ENCODE measurements at places on chromosomes 5 and 9.

DNA sequence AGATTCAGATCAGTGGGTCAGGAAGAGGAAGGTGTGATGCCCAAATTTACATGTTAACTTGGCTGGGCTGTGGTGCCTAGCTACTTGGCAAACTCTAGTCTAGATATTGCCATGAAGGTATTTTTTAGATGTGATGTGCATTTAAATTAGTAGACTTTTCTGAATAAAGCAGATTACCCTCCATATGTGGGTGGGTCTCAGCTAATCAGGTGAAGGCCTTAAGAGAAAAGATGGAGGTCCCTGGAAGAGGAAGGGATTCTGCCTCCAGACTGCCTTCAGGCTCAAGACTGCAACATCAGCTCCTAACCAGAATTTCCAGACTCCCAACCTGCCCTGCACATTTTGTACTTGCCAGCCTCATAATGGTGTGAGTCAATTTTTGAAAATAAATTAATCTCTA lies 115.8 kb downstream of the CEMIP2 start:
- no peak for DNase-seq

GRCh38 chr5:4383102-4383501 lies 757.0 kb upstream of the ADAMTS16 start:
- no peak for DNase-seq

- DNase-seq = no peak
Measured at GRCh38 chr5:140488914-140489313, 58.5 kb upstream of the EIF4EBP3 start.

- no peak for DNase-seq
Measured at GRCh38 chr9:130946766-130947617, 7.9 kb upstream of the FIBCD1 start.

GRCh38 chr5:154562244-154562880 lies 84.3 kb upstream of the HAND1 start:
- DNase-seq = no peak

GRCh38 chr9:13587571-13587970 lies 308.1 kb upstream of the MPDZ start:
- no peak for DNase-seq

- DNase-seq = no peak
Measured at GRCh38 chr5:150513375-150514309, 5.7 kb downstream of the NDST1 start.

- no peak for DNase-seq
Measured at GRCh38 chr5:143564417-143564816, 160.9 kb upstream of the NR3C1 start.

GRCh38 chr5:21919414-21920022 lies 933.6 kb downstream of the CDH12 start:
- no peak for DNase-seq

GRCh38 chr5:155342956-155343355 lies 329.4 kb downstream of the KIF4B start:
- no peak for DNase-seq

- DNase-seq = peak; percentile 70
Measured at GRCh38 chr5:90134892-90135291, 274.7 kb downstream of the CETN3 start.
